ENCODE measurements at places on chromosomes 4 and X.

DNA sequence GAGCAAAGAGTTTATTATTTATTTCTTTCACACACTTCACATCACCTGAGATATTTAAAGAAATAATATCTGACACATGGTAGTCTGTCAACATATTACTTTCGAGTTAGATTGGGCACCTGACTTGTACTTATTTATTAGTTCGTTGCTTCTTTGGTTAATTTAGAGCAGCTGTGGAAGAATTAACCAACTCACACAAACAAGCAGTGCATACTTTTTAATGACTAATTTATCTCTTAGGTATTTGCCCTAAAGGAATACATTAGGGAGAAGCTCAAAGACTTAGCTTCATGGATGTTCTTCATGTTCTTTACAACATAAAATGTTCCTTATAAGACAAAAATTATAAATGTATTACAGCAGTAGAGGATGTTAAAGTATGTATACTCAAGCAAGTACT lies 242.9 kb downstream of the ARHGAP24 start:
- no peak for DNase-seq

DNA sequence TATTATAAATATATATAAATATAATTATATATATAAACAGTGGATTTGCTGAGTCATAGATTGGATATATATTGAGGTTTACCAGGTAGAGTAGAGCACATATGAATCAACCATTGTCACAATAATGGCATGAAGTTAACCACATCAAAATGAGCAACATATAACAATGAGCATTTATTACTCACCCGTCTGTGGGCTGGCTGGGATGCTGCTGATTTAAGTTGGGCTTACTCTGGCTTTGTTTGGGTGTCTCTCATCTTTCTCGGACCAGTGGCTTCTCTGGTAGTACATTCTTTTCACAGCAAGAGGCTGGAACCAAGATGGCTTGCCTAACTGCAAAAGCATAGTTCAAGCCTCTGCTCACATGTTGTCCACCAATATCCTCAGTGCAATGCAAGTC lies 111.7 kb upstream of the TAPT1 start:
- no peak for DNase-seq

DNA sequence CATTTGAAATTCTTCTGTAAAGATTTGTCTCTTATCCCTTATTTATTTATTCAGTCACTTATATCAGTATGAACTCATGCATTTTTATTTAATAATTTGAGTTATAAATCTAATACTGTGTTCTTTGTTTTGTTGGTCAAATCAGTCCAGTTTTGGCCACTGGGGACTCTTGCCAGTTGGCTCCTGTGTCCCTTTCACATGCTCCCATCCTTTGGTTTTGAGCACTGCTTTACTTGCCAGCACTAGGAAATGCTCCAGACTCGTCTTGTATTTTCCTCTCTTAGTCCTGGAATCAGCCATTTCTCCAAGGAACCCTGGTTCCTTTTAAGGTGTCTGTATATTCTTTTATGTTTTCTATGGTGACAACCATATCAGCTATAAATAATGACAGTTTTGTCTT lies 28.1 kb downstream of the KANTR start:
- no peak for DNase-seq

GRCh38 chrX:97685753-97686152 lies 802.0 kb downstream of the RPA4 start:
- DNase-seq: peak; percentile 20

DNA sequence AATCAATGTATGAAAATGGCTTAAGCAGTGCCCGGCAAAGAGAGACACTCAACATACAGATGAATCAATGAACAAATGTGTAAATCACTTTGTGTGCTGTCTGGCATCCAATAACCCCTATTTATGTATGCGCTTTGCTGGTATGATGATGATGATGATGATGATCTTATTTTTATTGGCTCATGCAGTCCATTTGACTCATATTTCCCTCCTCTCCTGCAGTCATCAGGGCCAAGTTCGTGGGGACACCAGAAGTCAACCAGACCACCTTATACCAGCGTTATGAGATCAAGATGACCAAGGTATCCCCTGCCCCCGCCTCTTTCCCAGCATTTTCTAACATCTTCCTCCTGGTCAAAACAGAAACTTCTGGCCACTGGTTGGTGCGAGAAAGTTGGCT lies 2.5 kb downstream of the TIMP1 start:
- DNase-seq: no peak

DNA sequence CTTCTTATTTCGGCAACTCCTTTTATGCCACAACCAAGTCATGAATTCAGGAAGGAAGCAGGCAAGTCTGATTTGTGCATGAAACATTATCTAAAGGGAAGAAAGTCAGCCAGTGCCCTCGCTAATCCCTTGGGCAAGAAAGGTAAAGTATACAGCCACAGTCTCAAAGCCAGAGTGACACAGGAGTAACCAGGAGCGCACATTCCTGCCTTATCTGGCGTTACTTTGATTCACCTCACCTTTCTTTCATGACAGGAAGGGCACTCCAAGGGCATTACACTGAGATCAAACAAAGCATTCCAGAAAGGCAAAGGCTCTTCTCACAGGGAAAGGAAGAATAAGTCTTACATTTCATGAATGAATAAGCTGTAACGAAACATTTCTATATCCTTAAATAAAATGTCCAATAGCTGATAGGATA lies 38.8 kb downstream of the FAT1 start:
- DNase-seq: no peak

DNA sequence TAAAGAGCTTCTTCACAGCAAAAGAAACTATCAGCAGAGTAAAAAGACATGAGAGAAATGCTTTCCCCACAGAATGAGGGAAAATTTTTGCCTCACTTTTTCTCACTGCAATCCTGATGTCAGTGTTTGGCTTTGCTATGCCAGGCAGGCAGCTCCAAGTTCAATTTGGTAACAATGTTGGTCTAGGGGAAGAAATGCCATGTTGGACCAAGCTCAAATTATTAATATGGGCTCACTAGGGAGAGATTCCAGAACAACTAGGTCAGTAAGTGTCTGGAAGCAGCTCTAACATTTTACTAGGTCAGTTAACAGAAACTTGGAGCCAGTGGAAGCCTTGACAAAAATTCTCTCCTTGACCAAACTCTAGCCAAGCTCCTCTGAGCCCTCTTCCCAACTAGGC lies 95.4 kb downstream of the NAF1 start:
- peak; percentile 5 for DNase-seq

- DNase-seq: peak; percentile 50
Observed at GRCh38 chr4:95124906-95125504, 367.2 kb downstream of the BMPR1B start.

DNA sequence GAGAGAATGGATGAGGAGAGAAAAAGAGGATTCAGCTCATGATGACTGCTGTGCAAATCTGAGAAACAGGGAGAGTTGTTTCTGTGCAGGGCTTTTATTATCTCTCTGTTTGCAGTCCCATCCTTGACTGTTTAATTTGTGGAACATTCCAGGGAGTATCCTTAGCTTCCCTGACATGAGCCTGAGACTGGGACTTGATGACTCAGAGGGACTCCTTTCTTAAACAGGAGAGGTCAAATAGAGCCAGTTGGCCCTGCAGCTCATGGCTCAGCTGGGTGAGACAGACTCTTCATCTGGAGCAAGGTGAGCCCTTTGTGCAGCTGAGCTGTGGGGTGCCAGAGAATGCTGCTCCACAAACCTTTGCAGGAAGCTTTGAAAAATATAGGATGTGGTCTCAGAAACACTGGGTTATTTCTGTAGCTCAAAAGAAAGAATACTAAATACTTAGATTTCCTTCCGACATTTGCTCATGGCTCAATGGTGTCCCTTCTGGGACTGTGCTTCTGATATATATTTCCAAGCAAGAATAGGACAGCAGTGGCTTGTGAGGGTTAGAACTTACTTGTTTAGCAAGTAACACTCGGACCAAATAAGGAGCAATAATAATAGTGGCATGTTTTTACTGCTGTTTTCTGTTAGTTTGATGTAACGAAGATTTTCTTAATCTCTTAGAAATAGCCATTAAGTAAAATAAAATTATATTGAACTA lies 14.5 kb downstream of the ARHGAP24 start:
- peak; percentile 17 for DNase-seq

DNA sequence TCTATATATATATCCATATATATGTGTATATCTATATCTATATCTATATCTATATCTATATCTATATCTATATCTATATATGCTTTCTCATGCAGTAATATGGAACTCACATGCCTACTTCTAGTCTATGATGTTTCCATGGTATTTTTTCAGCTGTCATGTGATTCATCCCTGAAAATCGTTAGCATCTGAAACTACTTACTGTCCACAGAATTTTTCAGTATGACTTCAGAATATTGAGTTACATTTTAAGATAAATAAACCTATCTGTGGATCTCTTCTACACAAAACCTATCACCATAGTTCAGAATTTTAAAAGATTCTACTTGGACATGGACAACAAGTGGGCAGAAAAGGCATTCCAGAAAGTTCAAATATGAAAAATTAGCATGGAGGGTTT lies 855.1 kb upstream of the INTU start:
- DNase-seq: peak; percentile 69

- peak; percentile 81 for DNase-seq
Observed at GRCh38 chr4:88341227-88342192, 37.1 kb upstream of the HERC6 start.

DNA sequence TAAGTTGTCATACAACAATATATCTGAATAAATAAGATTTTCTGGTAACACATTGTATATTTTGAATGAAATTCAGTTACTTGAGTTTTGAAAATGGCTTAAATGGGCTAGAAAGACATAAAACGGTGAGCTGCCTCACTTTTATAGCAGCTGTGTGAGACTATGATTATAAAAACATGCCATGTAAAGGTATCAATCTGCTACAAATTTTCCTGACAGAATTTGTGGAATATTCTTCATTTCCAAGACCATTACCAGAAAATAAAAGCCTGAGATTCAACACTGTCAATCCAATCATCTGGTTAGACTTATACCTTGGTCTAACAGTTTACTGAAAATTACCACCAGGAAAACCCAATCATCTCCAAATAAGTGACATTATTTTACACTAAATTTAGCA lies 181.1 kb downstream of the SPCS3 start:
- DNase-seq: no peak

DNA sequence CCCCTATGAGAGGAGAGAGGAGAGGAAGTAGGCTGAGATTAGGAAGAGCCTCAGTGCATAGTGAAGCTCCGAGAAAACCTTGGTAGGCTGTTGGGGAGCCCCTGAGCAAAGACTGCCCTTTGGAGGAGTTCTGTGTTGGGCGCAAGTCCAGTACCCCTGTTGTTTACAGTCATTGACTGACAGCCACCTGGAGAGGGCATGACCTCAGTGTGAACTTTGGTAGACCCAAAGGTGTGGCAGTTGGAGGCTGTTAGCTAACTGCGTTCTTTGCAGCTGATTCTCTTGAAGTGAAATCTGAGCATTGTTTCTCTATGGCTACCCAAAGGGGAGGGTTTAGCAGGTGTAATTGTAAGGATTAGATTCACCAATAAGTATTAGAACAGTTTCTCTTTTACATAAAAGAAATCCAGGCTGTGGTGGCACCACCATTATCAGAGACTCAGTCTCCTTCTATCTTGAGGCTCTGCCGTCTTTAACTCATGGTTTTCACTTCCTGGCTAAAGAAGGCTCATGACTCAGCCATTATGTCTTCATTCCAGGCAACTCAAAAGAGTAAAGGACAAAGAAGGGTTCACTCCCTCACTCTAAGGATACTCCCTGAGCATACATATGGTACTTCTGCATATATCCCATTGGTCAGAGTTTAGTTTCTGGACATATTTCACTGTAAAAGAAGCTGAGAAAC lies 33.4 kb downstream of the ANXA3 start:
- DNase-seq: no peak

DNA sequence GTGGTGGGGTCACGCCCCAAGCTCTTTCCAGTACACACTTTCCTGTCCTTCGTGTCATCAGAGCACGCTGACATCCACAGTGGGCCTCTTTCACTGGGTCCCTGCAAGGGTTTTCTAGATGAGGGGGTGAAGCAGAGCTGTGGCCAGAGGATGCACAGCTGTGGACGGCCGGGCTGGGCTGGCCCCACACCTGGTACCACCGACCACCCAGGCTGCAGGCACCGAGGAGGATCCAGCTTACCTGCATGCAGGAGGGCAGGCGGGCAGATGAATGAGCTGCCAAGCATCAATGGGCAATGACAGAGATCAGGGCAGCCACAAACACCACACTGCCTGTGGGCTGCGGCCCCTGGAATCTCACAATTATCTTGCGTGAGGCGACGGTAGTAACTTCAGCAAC lies 9.5 kb upstream of the GRPEL1 start:
- DNase-seq: no peak

GRCh38 chrX:19358521-19358920 lies 14.8 kb downstream of the PDHA1 start:
- DNase-seq: no peak

DNA sequence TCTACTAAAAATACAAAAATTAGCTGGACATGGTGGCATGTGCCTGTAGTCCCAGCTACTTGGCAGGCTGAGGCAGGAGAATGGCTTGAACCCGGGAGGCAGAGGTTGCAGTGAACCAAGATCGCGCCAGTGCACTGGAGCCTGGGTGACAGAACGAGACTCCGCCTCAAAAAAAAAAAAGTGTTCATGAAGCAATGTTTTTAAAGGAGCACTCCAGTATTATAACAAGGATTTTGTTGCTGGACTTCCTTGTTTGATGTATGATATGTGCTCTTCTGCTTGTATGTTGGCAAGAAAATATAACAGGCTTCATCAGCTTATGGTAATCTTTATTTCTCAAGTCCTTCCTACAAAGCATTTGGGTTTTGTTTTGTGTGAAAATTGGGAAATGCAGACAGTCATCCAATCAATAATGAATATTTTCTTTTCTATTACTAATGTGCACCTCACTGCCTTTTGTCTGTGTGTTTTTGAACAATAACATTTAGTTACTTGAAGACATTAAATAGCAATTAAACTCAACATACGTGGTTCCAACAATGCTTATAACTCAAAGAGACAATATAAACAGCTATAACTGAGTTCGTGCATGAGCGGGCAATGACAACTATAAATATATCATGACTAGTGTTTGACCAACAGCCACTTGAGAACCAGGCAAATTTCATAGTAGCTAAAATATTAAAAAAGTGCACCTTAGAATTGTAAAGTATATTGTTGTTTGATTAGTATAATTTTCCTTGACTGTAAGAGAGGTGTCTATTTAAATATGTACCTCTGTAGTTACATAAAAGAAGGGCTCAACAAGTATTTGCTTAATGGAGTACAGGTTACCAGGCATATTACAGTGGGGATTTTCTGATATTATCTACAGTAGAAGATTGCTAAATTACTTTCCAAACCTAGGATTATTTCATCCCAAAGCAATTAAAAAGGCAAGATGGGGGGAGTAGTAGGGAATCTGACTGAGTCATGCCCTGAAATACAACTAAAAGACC lies 210.7 kb downstream of the PPP3CA start:
- no peak for DNase-seq

GRCh38 chr4:56628592-56628991 lies 52.5 kb downstream of the HOPX start:
- no peak for DNase-seq

DNA sequence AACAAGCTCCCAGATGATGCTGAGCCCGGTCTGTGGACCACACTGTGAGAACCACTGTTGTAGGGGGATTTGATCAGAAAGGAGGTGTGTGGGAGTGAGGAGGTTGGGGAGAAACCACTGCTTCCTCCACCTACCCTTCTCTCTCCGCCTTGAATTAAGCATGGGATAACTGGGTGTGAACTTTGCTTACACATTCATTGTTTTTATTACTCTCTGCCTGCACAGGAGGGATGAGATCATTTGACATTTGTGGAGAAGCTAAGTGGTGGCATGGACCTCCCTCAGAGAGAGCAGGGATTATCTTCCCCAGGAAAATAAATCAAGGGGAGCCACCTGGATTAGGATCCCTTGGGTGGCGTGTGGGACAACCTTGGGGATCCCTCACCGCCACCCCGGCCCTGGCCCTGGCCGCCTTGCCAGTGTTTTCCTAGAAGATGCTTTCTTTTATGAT lies 212.1 kb upstream of the ATP6AP2 start:
- no peak for DNase-seq
